ENCODE measurements at places on chromosomes 1 and 21.
A peak's percentile ranks its signal among the peaks of the same experiment; 100 is the strongest.

GRCh38 chr1:111864862-111865261 is 109.2 kb downstream of the DDX20 start:
- DNase-seq: no peak

DNA sequence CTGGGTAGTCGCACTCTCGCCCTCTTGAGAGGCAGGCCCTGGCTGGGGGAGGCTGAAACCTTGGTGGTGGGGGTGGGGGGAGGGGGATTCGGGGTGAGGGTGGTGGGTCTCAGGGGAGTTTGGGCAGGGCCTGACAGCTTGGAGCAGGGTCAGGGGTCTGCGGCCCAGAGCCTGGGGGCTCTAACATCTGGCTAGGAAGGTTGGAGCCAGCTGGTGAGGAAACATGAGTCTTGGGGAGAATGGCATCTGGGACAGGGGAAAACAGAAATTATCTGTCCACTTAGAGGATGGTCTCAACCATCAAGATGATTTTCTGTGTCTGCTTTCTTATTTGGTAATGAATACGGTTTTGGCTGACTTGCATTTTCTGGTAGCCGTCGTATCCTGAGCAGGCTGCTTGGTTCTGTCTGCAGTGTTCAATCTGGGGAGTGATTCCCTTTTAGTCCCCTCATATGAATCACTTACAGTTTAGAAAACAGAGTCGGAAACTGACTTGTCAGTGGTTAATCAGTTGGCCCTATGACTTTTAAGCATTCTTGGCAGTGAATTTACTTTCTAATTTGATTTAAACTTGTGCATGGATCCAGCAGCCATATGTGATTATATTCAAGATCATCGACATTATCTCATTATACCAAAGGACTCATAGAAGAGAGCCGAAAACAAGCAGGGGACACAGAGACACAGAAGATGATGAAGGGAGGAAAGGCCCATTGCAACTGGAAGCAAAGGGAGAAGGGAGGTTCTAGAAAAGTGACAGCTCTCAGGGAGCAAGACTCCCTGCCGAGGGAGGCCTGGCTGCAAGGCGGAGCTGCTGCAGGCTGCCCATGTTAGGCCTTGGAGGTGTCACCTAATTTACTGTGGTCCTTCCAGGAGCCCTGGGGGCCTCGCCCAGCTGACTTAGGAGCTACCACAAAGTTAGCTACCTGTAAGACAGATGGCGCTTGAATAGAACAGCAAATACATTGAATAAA is 237.6 kb downstream of the SDCCAG8 start:
- DNase-seq: no peak

- DNase-seq: no peak
Observed at GRCh38 chr1:108129999-108130398, 70.1 kb downstream of the SLC25A24 start.

DNA sequence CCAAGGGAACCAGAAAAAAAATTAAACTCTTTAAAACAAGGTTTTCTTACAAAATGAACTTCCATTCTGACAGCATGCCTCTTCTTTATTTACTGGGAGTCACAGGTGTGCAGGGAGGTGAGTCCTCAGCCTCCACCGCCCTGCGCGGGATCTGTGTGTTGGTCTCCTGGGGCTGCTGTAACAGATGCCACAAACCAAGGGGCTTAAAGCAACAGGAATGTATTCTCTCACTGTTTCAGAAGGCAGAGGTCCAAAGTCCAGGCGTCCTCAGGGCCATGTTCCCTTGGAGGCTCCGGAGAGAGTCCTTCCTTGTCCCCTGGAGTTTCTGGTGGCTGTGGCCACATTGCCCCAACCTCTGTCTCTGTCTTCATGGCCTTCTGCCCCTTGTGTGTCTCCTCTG is 123.6 kb upstream of the C1orf174 start:
- no peak for DNase-seq

- no peak for DNase-seq
Observed at GRCh38 chr1:234861761-234862160, 251.8 kb upstream of the IRF2BP2 start.

GRCh38 chr1:218878369-218878768 is 295.3 kb upstream of the LYPLAL1 start:
- DNase-seq: no peak

- no peak for DNase-seq
Observed at GRCh38 chr1:215672482-215672881, 105.4 kb downstream of the KCTD3 start.

DNA sequence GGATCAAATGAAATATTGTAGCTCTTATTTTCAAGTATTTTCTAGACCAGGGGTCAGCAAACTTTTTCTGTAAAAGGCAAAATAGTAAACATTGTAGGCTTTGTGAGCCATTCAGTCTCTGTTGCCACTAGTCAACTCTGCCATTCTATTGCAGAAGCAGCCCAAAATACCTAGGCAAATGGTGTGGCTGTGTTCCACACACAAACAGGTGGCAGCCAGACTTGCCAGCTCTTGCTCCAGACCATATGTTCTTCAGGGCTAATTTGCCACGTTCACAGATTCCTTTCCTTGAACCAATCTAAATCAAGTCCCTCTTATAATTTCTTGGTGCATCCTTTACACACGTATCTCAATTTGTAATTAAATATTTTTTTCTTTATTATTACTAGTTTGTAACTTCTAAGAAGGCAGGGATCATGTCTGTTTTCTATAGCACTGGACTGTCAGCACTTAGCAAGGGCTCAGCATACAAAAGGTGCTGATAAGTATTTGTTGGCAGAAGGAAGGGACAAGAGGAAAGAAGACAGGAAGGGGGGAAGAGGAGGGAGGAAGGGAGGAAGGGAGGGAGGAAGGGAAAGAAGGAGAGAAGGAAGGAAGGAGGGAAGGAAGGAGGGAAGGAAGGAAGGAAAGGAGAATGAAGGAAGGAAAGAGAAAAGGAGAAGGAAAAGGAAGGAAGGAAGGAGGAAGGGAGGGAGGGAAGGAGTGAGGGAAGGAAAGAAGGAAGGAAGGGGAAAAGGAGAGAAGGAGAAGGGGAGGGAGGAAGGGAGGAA is 106.5 kb upstream of the EDEM3 start:
- no peak for DNase-seq

DNA sequence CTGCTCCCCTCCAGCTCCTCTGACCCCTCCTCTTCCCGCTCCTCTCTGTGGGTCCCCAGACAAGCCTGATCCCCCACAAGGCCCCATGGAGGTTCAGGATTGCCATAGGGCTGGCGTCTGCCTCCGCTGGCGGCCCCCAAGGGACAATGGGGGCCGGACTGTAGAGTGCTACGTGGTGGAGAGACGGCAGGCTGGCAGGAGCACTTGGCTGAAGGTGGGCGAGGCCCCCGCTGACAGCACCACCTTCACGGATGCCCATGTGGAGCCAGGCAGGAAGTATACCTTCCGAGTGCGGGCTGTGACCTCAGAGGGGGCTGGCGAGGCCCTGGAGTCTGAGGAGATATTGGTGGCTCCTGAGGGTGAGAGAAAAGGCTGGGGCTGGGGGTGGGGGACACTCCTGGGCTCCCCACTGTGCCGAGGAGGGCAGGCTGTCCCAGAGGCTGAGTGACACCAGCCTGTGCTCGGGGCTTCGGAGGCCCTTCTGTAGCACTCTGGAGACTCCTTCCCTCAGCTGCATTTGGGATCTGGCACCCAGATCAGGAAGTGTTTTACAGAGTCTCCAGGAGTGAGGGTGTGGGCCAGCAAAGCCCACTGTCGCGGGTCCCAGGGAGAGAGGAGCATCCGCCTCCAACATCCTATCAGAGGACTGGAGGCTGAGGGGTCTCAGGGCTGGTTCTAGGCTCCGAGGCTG is 25.9 kb downstream of the IGFN1 start:
- DNase-seq: no peak

- no peak for DNase-seq
Observed at GRCh38 chr1:112465122-112465521, 43.6 kb upstream of the WNT2B start.

GRCh38 chr1:11339346-11340232 is 66.6 kb downstream of the UBIAD1 start:
- DNase-seq: no peak

- no peak for DNase-seq
Observed at GRCh38 chr1:240667351-240667750, 55.4 kb upstream of the GREM2 start.

DNA sequence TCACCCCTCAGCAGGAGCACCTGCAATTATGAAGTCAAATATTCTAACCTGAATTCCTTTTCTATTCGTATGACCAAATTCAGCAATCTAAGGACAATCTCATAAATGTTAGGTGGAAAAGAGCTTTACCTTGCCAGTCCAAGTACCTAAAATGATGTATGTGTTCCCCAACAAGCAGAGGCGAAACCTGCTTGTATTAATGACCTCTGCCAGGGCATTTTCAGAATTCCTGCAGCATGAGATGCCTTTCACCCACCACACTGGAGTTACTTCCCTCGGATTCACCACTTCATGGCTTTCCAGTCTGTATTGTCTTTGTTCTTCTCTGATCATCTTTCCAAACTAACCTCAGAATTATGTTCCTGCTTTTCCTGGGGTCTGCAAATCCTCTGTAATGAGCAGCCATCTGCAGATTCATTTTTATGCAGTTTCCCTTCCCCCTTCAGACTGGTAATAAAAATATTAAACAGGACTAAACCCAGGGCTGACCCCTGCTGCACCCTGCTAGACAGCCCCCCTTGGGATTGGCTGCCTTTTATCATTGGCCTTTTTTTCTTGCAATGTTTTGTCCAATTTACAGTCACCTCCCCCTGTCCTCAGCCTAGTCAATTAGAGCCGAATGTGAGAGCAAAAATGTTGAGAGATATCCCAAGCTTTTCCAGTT is 26.6 kb upstream of the CASQ2 start:
- DNase-seq: no peak

DNA sequence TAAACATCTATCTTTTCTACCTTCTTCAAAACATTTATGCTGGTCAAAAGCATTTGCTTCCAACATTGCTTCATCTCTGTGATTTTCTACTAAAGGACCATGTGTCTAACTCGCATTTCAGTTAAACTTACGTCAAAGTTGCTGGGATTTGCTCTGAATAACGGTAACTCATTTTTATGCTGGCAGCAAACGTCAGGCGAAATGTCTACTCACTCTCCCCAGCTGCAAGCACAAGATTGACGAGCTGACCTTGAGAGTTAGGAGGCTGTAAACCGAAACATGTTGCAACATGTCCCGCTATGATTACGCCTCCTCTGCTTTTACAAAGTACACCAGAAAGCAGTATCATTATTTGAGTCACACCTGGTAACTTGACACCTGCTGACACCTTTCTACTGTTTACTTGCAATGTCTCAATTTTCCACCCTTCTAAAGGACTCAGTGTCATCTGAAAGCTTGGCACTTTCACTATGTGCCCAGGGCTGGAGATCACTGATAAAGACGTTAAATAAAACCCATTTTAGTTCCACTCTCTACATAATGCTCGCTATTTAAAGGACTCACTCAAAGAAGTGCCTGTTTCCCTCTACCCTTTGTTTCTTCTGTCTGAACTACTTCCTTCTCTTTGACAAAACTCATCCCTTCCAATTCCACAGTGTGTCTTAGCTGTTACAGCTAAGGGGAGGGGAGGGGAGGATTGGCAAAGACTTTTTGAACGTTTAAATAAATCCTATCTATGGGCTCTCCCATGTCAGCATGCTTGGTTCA is 111.9 kb downstream of the PTPN14 start:
- peak; percentile 44 for DNase-seq

Measured in GDM1 (cell line).